ENCODE measurements at places on chromosomes 6 and 20. TPM values are rescaled to one million over a fixed set of nuclear protein-coding genes. Genes with fewer than 3 reads are reported as not detected.

The CRISP3 gene
- total RNA-seq: not detected

DNA sequence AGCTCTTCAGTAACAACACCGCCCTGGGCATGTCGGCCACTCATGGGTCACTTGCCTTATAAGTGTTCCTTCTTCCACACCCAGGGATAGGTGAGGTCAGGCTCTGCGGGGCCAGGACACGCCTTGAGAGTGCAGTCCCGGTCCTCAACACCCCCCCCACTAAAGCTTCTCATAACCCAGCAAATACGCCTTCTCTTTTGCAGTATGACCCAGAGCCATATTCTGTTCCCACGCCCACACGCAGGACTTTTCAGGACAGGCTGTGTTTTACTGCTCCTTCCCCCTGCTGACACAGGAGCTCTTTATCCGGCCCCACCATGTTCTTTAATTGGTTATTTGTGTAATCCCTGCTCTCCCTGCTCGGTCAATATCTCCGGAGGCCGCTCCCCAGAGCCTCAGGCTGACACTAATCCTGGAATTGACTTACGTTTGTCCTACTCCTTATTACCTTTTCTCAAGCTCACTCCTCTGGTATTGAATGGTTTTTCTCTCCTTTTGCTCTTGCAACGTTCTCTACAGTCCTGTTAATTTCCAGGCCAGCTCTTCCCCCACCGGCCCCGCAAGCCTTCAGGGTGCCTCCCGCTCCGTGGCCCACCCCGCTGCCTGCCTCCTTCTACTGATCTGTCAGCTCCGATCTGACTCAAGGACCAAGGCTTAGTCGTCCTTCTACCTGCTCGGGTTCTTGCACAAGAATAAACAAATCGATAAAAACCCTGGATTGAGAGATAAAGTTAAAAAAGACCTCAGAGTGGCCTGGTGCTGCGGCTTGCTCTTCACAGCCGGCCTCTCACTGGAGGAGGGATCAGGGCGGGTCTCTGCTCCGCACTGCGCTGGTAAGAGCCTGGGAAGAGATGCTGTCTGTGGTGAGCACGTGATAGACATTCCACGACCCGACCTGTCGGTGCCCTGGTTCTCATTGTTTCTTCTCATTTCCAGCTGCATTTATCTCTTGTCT lies 357.5 kb downstream of the ZFAND3 start:
- no peaks in the 10 kb centered on the region for H3K4me1 ChIP-seq
- H3K36me3 ChIP-seq: no peaks in the 10 kb centered on the region
- H3K27me3 ChIP-seq: no peaks in the 10 kb centered on the region
- H3K27ac ChIP-seq: no peak overlapping the region

The MUC21 gene
- not detected for total RNA-seq

DNA sequence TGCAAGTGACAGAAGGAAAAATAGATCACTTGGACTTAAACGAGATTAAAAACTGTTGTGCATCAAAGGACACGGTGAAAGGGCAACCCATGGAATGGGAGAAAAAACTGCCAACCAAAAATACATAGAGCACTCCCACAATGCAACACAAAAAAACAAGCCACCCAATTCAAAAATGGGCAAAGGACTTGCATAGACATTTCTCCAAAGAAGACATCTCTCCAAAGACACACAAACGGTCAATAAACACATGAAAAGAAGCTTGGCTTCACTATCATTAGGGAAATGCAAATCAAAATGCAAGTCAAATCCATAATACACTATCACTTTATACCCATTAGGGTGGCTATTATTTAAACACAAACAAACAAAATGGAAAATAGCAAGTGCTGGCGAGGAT lies 45.0 kb downstream of the PXDC1 start:
- no peak overlapping the region for H3K4me3 ChIP-seq
- no peak overlapping the region for H3K27ac ChIP-seq
- H3K4me1 ChIP-seq: no peaks in the 10 kb centered on the region
- H3K27me3 ChIP-seq: no peaks in the 10 kb centered on the region
- H3K36me3 ChIP-seq: no peaks in the 10 kb centered on the region

DNA sequence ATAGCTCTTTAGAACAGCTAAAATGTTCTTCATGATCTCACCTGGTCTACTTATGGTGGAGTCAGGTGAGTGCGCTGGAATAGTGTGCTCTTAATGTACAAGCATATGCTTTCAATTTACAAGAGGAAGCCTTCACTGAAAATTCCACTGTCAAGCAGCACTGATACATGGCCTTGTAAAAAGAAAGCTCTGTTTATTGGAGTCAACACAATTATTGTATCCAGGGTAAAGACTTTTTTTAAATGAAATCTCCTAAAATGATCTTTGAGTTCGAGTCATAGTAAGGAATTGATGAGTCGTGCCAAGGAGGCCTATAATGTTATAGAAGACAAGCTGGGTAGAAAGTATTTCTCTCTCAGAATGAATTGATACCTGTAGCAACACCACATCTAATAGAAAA lies 41.6 kb upstream of the CARMIL1 start:
- no peaks in the 10 kb centered on the region for H3K36me3 ChIP-seq
- H3K27ac ChIP-seq: no peak overlapping the region
- H3K27me3 ChIP-seq: no peaks in the 10 kb centered on the region
- DNase-seq: no peak
- H3K4me1 ChIP-seq: peaks cover 17% of the 10 kb centered on the region

GRCh38 chr6:113009682-113010081 lies 662.6 kb downstream of the RFPL4B start:
- no peaks in the 10 kb centered on the region for H3K36me3 ChIP-seq
- H3K4me3 ChIP-seq: no peak overlapping the region
- DNase-seq: no peak
- H3K27ac ChIP-seq: no peak overlapping the region
- H3K27me3 ChIP-seq: no peaks in the 10 kb centered on the region
- peaks cover 14% of the 10 kb centered on the region for H3K4me1 ChIP-seq

The C6orf132 gene
- total RNA-seq: not detected

GRCh38 chr20:46545077-46545826 lies 5.2 kb downstream of the OCSTAMP start:
- no peak for DNase-seq
- H3K36me3 ChIP-seq: no peaks in the 10 kb centered on the region
- no peak overlapping the region for H3K4me3 ChIP-seq
- no peaks in the 10 kb centered on the region for H3K4me1 ChIP-seq
- no peaks in the 10 kb centered on the region for H3K27me3 ChIP-seq

The RCAN2 gene
- 13.2 TPM for total RNA-seq

- no peak overlapping the region for H3K4me3 ChIP-seq
- peak overlapping the region; percentile 36 for H3K27ac ChIP-seq
- H3K36me3 ChIP-seq: no peaks in the 10 kb centered on the region
- H3K4me1 ChIP-seq: peaks cover 67% of the 10 kb centered on the region
- H3K27me3 ChIP-seq: no peaks in the 10 kb centered on the region
- no peak for DNase-seq
Measured at GRCh38 chr6:17923401-17923863, 64.0 kb downstream of the KIF13A start.

The C20orf173 gene
- total RNA-seq: not detected

GRCh38 chr6:2881423-2881822 lies 21.7 kb downstream of the SERPINB9 start:
- H3K27ac ChIP-seq: no peak overlapping the region
- peaks cover 8% of the 10 kb centered on the region for H3K4me1 ChIP-seq
- H3K27me3 ChIP-seq: no peaks in the 10 kb centered on the region
- no peak for DNase-seq
- H3K4me3 ChIP-seq: no peak overlapping the region

- no peak overlapping the region for H3K4me3 ChIP-seq
- peaks cover 4% of the 10 kb centered on the region for H3K36me3 ChIP-seq
- H3K27ac ChIP-seq: no peak overlapping the region
Measured at GRCh38 chr6:17427062-17427461, 33.7 kb downstream of the CAP2 start.

GRCh38 chr6:30735668-30736314 lies 6.7 kb downstream of the FLOT1 start:
- H3K4me3 ChIP-seq: no peak overlapping the region
- no peak for DNase-seq
- H3K4me1 ChIP-seq: no peaks in the 10 kb centered on the region
- no peak overlapping the region for H3K27ac ChIP-seq
- H3K27me3 ChIP-seq: no peaks in the 10 kb centered on the region
- peaks cover 46% of the 10 kb centered on the region for H3K36me3 ChIP-seq

GRCh38 chr6:142943711-142944123 lies 1.3 kb downstream of the HIVEP2 start:
- H3K27me3 ChIP-seq: no peaks in the 10 kb centered on the region
- H3K4me1 ChIP-seq: peaks cover 16% of the 10 kb centered on the region
- H3K4me3 ChIP-seq: peak overlapping the region; percentile 92
- DNase-seq: no peak
- H3K27ac ChIP-seq: peak overlapping the region; percentile 99

The HSD17B8 gene
- not detected for total RNA-seq

GRCh38 chr6:45983062-45983461 lies 32.6 kb downstream of the CLIC5 start:
- H3K27me3 ChIP-seq: no peaks in the 10 kb centered on the region
- DNase-seq: no peak
- no peaks in the 10 kb centered on the region for H3K36me3 ChIP-seq
- H3K4me1 ChIP-seq: no peaks in the 10 kb centered on the region
- no peak overlapping the region for H3K4me3 ChIP-seq

- peak overlapping the region; percentile 88 for H3K27ac ChIP-seq
- H3K4me1 ChIP-seq: no peaks in the 10 kb centered on the region
- H3K27me3 ChIP-seq: no peaks in the 10 kb centered on the region
- H3K36me3 ChIP-seq: peaks cover 2% of the 10 kb centered on the region
- no peak overlapping the region for H3K4me3 ChIP-seq
Measured at GRCh38 chr6:41707565-41708200, 27.7 kb downstream of the TFEB start.

GRCh38 chr6:37222992-37223391 lies 34.6 kb upstream of the TBC1D22B start:
- H3K36me3 ChIP-seq: no peaks in the 10 kb centered on the region
- peaks cover 5% of the 10 kb centered on the region for H3K4me1 ChIP-seq
- H3K27ac ChIP-seq: no peak overlapping the region
- peak overlapping the region; percentile 52 for H3K4me3 ChIP-seq

DNA sequence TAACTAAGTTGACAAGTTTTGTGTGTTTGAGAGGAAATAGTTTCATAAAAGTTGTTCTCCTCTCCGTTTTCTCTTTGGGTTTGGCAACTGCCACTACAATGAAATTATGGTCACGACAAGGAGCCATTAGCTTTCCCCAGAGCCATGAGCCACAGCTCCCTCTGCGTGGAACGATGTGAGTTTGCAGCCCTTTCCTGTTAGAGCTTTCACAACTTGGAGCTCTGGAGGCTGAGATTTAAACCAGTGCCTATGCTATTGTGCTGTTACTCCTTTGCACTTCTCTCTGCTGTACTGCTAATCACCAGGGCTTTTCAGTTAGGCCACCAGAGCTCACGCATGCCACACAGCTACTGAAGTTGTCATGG lies 29.3 kb upstream of the TXNDC5 start:
- H3K4me1 ChIP-seq: no peaks in the 10 kb centered on the region
- no peak overlapping the region for H3K4me3 ChIP-seq
- H3K27me3 ChIP-seq: no peaks in the 10 kb centered on the region
- H3K27ac ChIP-seq: no peak overlapping the region
- no peak for DNase-seq

DNA sequence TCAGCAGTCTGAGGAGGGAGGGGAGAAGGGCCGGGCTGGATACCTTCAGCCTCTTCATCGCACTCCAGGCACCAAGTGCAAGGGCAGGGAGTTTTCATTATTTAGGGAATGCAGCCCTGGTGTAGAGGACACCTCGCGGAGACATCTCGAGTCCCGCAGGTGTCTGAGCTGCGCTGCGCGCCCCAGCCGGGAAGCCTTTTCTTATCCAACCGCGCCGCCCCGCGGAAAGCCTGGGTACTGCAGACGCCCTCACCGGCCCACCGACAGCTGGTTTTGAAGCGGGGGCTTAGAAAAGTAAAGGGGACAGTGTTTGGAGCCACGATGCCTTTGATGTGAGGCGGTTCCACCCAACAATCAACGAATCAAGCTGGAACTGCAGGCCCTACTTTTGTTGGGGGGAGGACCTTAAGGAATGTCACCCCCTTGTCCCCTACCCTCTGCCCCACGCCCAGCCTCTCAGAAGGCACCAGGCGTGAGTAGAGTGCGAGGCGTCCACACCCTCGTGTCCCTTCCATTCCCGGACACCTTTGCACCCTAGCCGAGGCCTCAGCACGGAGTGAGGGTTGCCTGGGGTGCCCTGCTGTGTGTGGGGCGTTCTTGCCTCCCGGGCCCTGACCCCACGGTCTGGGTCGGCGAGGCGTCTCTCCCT lies 8.6 kb downstream of the NKX2-2 start:
- peaks cover 26% of the 10 kb centered on the region for H3K4me1 ChIP-seq
- H3K4me3 ChIP-seq: peak overlapping the region; percentile 46
- H3K27me3 ChIP-seq: peaks cover 71% of the 10 kb centered on the region
- no peak overlapping the region for H3K27ac ChIP-seq
- no peaks in the 10 kb centered on the region for H3K36me3 ChIP-seq
- no peak for DNase-seq

GRCh38 chr6:18507018-18507415 lies 119.9 kb downstream of the RNF144B start:
- H3K36me3 ChIP-seq: no peaks in the 10 kb centered on the region
- H3K27ac ChIP-seq: no peak overlapping the region
- no peak overlapping the region for H3K4me3 ChIP-seq
- no peaks in the 10 kb centered on the region for H3K4me1 ChIP-seq
- DNase-seq: no peak

The TRIM10 gene
- total RNA-seq: not detected

GRCh38 chr6:15630202-15630601 lies 32.6 kb downstream of the DTNBP1 start:
- no peaks in the 10 kb centered on the region for H3K27me3 ChIP-seq
- peaks cover 6% of the 10 kb centered on the region for H3K36me3 ChIP-seq
- H3K27ac ChIP-seq: no peak overlapping the region
- H3K4me3 ChIP-seq: no peak overlapping the region
- no peaks in the 10 kb centered on the region for H3K4me1 ChIP-seq

The CCDC170 gene
- 0.83 TPM for total RNA-seq

The OPRL1 gene
- 0.71 TPM for total RNA-seq

The FAXC gene
- total RNA-seq: 54.0 TPM

The DPPA5 gene
- not detected for total RNA-seq

The PHACTR1 gene
- 1.8 TPM for total RNA-seq

The MKKS gene
- total RNA-seq: 26.0 TPM

The ECT2L gene
- total RNA-seq: not detected

- no peak for DNase-seq
- no peak overlapping the region for H3K27ac ChIP-seq
- no peaks in the 10 kb centered on the region for H3K27me3 ChIP-seq
- no peak overlapping the region for H3K4me3 ChIP-seq
- no peaks in the 10 kb centered on the region for H3K36me3 ChIP-seq
Measured at GRCh38 chr6:44512868-44513741, 125.6 kb downstream of the CDC5L start.

DNA sequence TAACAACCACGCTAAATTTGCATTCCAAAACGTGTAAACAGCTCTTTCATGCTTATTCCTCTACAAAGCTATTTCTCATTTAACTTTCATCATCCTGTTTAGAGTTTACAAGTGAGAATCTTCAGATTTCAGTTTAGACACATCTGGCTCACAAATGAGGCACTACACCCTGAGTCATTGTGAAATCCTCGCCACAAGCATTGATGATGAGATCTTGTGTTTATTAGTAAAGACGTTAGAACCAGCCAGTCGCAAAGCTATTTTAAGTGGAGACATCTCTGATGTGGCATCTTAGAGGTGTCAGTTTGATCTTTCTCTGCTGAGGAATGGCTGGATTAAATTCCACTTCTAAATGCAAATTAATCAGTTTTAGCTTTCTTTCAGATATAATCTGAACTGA lies 8.3 kb upstream of the ISM1 start:
- peaks cover 5% of the 10 kb centered on the region for H3K27me3 ChIP-seq
- no peaks in the 10 kb centered on the region for H3K4me1 ChIP-seq
- DNase-seq: no peak
- no peaks in the 10 kb centered on the region for H3K36me3 ChIP-seq
- H3K27ac ChIP-seq: no peak overlapping the region

Data from sigmoid colon (tissue), 7 donors.